ENCODE measurements at places on chromosomes 5 and 9.

- H3K27me3 ChIP-seq = peaks cover 14% of the 10 kb centered on the region
- peak; percentile 37 for DNase-seq
- H3K27ac ChIP-seq = peak within 1 kb of the TSS; percentile 47
- peak within 1 kb of the TSS; percentile 51 for H3K4me3 ChIP-seq
- peaks cover 37% of the 10 kb centered on the region for H3K4me1 ChIP-seq
Measured at GRCh38 chr9:114805670-114806525, at the start of gene TNFSF15. Gene TNFSF15, minus strand, starts transcription at chr9:114806039. Its CDS starts 27 bp downstream, at chr9:114806012.

- H3K4me1 ChIP-seq = no peaks in the 10 kb centered on the region
- no peaks in the 10 kb centered on the region for H3K36me3 ChIP-seq
- H3K4me3 ChIP-seq = no peak overlapping the region
- DNase-seq = no peak
Measured at GRCh38 chr5:143471666-143472464, 68.4 kb upstream of the NR3C1 start.

DNA sequence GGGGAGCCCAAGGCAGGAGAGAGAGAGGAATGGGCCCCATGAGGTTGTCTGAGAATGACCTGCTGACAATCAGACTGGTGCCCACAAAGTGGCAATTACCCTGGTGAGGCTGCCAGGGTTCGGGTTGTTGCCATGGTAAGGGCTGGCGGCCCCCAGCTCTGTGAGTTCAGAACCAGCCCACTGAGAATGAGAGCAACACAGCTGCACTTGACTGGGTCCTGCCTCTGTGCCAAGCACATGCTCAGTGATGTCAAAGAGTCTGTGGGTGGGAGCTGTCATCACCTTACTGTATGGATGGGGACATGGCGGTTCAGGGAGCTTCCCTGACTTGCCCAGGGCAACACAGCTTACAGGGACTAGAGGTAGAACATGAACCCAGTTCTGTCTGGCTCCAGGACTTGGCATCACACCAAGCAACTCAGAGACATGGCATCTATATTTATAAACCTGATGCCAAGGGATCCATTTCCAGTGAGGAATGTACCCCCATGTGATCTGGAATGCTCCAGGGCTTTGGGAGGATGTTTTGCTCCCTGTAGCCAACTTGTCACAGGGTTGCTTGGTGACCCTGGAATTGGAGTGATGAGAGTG is 38.2 kb upstream of the TEX48 start:
- H3K27ac ChIP-seq = no peak overlapping the region
- H3K4me3 ChIP-seq = no peak overlapping the region

GRCh38 chr9:114285166-114285867 is 37.6 kb upstream of the ORM1 start:
- H3K27ac ChIP-seq = peak overlapping the region; percentile 59
- H3K36me3 ChIP-seq = peaks cover 10% of the 10 kb centered on the region
- peak; percentile 37 for DNase-seq
- no peaks in the 10 kb centered on the region for H3K27me3 ChIP-seq
- peak overlapping the region; percentile 26 for H3K4me3 ChIP-seq

DNA sequence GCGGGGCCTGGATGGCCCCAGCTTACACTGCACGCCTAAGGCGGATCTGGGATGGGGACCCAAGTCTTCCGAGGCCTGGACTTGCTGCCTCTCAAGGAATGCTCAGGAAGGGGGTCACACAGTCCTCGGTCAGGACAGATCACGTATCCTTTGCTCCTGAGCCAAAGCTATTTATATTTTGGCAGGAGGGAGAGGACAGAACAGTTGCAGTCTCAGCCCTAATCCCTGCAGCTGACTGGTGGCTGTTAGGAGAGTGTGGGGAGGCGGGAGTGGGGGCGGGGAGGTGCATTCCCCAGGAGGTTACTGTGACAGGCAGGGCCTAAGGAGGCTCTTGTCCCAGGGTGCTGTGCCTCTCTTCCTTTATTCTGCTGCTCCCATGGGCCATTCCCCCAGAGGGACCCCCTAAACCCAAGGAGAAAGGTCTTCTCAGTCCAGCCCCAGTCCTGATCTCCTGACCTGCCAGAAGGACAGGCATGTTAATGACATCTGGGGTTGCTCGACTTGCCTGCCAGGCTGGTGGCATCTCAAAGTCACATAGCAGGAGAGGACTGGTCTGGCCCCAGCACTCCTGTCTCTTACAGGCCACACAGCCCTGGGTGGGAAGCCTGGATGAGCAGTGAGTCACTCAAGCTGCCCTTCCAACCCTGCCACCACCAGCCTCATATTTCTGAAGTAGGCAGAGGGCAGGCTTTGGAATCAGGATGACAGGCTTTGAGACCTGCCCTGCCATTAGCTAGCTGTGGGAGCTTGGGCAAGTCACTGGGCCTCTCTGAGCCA is 51.9 kb downstream of the COL27A1 start:
- H3K36me3 ChIP-seq = peaks cover 25% of the 10 kb centered on the region
- DNase-seq = no peak

DNA sequence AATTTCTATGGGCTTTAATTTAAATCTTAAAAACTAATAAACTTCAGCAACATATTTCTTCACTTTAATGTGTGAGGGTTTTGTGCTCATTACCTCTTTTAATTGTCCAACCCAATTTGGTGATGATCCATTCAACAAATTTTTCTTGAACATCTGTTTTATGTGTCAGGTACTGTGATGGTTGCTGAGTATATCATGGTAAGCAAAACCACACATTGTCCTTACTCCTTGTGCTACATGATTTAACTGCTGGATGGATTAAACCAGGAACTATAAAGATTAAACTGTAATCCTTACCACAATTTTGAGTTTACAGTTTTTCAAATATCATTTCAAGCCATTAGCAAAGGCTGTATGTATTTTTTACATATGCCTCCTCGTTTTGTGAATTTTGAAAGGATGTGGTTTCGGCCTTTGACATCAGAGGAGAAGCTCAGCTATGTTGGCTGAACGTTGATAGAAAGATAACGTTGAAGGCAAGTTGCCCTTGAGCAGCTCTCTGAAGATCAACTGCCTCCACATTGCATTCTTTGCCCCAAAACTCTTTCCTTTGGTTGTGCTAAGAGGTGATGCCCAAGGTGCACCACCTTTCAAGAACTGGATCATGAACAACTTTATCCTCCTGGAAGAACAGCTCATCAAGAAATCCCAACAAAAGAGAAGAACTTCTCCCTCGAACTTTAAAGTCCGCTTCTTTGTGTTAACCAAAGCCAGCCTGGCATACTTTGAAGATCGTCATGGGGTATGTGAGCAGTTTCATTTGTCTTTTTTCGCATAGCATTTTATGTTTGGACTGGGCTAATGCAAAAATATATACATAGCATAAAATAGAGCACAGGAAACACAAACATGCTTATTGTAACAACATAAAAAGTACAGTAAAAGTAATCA is at the start of gene ITK:
Gene ITK, plus strand, starts transcription at position 467 of the 891 bp plus-strand sequence. Its CDS starts 138 bp downstream, at position 605.
- no peaks in the 10 kb centered on the region for H3K36me3 ChIP-seq
- DNase-seq = no peak
- no peak within 1 kb of the TSS for H3K4me3 ChIP-seq

DNA sequence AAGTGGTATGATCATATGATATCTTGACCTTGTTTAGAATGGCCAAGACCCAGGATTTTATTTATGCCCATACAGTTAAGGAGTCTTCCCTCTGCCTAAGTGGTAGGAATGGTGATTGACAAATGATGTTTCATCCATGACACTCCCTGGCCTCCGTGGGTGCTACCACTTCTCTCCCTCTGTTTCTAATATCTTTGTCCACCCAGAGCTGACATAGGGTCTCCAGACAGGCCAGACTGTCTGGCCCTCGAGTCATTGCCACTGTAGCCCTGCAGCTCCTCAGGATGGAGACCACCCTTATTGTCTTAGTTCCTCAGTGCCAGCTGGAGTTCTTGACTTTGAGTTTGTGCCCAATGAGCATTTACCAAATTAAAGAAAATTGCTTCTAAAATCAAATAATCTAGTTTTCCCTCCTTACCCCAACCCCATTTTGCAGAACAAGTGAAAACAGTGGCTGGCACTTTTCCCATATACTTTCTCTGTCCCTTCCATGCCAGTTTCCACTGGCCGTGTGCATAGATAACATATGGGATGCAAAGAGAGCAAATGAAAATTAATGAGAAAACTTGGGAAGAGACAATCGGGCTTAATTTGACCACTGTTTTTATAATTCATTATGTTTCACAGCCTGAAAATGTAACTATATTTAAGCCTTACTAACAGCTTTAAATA is 235.7 kb downstream of the NSG2 start:
- DNase-seq = no peak
- no peak overlapping the region for H3K27ac ChIP-seq
- no peaks in the 10 kb centered on the region for H3K36me3 ChIP-seq
- H3K27me3 ChIP-seq = peaks cover 33% of the 10 kb centered on the region

DNA sequence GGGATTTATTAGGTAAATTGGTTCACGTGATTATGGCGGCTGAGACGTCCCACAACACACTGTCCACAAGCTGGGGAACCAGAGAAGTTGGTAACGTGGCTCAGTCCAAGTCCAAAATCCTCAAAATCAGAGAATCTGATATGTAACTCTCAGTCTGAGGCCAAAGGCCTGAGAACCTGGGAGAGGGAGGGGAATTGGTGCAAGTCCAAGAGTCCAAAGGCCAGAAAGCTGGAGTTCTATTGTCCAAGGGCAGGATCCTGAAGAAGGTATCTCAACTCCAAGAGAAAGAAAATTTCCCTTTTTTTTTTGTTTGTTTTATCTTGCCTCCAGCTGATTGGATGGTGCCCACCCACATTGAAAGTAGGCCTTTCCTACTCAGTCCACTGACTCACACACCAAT is 83.8 kb downstream of the PRDM9 start:
- H3K4me3 ChIP-seq = no peak overlapping the region
- no peaks in the 10 kb centered on the region for H3K4me1 ChIP-seq
- no peaks in the 10 kb centered on the region for H3K27me3 ChIP-seq
- no peak for DNase-seq

DNA sequence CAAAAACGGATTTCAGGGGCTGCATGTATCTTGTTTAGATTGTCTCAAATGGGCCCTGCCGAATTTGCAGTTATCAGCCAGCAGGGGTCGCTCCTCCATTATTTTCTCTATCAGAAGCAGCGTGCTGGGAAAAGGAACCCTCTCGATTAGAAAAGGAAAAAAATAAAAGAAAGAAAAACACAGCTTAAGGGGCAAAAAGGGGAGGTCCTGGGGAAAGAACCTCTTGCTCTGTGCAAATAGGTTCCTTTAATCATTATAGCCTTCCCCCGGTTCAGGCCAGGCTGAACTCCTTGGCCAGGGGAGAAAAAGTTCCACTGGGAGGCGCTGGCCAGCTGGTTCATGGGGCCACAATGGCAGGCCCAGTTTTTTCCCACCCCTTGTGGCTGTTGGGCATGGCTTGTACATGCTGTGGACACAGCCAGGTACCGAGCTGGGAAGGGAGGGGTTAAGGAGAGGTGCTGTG is 25.0 kb upstream of the CAPSL start:
- no peaks in the 10 kb centered on the region for H3K36me3 ChIP-seq
- no peak overlapping the region for H3K27ac ChIP-seq
- H3K4me3 ChIP-seq = no peak overlapping the region
- peak; percentile 17 for DNase-seq

DNA sequence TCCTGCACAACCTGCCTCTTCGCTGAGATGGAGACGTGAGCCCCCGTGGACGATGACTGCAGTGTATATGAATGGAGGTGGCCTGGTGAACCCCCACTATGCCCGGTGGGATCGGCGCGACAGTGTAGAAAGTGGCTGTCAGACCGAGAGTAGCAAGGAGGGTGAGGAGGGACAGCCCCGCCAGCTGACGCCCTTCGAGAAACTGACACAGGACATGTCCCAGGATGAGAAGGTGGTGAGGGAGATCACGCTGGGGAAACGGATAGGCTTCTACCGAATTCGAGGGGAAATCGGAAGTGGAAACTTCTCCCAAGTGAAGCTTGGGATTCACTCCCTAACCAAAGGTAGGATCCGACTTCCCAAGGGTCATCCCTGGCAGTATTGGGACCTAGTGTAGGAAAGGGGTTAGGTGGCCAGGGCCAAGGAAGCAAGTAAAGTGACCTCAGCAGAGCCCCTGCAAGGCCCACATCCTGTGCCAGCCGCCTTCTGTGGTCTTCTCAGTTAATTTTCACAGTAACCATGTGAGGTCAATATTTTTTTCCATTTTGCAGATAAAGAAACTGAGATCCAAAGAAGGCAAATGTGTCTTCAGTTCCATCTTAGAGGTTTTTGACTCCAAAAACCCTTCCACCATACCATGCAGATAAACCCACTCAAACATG is 53.8 kb downstream of the NIM1K start:
- no peak overlapping the region for H3K27ac ChIP-seq
- H3K4me1 ChIP-seq = peaks cover 4% of the 10 kb centered on the region
- H3K36me3 ChIP-seq = no peaks in the 10 kb centered on the region
- no peak overlapping the region for H3K4me3 ChIP-seq

DNA sequence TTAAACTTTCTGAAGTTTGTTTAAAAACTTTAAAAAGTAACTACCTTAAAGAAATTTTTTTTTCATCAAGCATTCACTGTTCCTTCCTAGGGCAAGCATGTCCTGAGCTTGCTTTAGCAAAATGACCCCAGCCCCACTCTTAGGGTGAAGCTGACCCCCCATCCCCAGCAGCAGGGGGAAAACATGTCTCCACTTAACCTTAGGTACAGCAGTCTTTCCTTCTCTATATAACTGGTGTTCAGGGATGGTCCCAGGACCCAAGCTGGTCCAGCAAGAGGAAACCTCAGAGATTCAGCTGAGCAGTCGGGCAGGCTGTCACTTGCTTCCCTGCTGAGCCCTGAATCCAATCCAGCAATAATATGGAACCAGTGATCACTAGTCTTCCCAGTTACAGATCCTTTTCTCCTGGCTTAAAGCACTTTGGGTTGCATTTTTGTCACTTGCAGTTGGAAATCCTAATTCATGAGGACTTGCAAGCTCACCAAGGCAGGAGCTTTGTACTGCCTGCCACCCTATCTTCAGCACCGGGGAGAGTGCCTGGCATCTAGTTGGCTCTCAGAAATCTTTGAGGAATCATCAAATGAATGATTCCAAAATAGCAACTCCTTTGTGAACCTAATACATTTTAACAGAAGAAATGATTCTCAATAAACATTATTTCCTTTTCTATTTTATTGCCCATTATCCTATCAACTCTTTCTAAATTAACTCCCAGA is 91.2 kb downstream of the FSTL4 start:
- no peak for DNase-seq
- no peak overlapping the region for H3K27ac ChIP-seq
- peaks cover 13% of the 10 kb centered on the region for H3K4me1 ChIP-seq
- no peak overlapping the region for H3K4me3 ChIP-seq

GRCh38 chr9:127067603-127068220 is 54.7 kb downstream of the ANGPTL2 start:
- H3K36me3 ChIP-seq = peaks cover 16% of the 10 kb centered on the region
- no peak overlapping the region for H3K4me3 ChIP-seq
- no peaks in the 10 kb centered on the region for H3K4me1 ChIP-seq
- H3K27me3 ChIP-seq = peaks cover 8% of the 10 kb centered on the region
- H3K27ac ChIP-seq = no peak overlapping the region

DNA sequence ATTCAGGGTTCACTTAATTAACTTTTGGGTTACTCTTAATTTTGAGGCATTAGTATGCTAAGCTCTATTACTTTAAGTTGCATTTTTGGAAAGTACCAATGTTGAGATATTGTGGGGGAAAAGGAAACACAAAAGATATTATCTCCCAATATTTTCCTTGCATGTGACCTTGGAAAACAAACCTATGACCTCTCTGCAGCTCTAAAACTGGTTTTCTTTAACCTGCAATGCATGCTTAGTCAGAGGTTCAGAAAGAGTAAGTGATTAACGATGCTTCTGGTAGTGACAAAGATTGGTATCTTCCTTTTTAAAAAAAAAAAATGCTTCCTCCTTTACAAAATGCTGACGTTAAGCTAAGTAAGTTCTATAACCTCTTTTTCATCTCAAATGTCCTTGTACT is 44.9 kb upstream of the CDH18 start:
- no peak overlapping the region for H3K4me3 ChIP-seq
- peaks cover 5% of the 10 kb centered on the region for H3K27me3 ChIP-seq
- no peaks in the 10 kb centered on the region for H3K4me1 ChIP-seq
- no peak for DNase-seq
- H3K27ac ChIP-seq = no peak overlapping the region

Measured in nephron progenitor cell (in vitro differentiated cells).